NCI-H187 treated with DMSO at 0.1 percent for 48 hours (cell line): ENCODE measurements at places on chromosomes 4 and X.

DNA sequence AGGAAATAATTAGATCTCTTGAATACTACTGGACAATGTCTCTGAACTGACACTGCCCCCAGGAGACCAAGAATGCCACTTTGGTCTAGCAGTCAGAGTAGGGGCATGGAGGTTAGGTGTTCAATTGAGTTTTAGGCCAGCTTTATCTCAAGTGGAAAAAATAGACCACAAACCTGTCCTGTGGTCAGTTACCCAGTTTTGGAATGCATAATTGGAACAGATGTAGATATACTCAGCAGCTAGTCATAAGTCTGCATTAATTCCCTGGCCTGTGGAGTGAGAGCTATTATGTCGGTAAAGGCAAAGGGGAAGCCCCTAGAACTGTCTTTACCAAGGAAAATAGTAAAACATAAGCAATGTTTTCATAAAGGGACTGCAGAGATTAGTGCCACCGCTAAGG, 587.7 kb downstream of the GLUD2 start:
- DNase-seq: no peak

- no peak for DNase-seq
These were observed 58.5 kb downstream of the TENM3 start for GRCh38 chr4:182301736-182302135.

GRCh38 chr4:138992676-138993075, 22.9 kb upstream of the NOCT start:
- DNase-seq: no peak

DNA sequence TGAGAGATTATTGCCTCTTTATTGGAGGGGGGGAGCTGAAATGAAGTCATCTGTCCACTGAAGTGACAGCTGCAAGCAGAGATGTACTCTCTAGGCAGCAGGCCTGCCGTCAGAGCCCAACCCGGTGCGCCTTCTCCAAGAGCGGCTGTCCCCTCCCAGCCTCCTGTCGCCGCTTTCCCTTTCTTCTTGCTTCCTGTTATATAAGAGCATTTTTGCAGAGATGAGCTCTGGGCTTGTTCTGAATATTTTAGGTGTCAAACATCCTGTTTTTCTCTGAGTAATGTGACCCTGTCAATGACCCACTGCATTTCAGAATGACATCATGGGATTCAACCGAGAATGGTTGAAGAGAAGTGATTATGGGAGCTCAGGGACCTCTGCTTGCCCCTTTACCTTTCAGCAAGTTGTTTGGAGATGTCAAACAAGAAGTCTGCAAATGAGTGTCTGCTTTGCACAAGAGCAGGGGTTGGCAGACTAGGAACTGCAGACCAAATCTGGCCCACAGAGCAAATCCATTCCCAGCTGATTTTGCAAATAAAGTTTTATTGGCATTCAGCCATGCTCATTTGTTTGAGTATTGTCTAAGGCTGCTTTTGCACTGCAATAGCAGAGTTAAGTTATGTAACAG, 79.9 kb downstream of the SLC9A6 start:
- no peak for DNase-seq

- DNase-seq: no peak
These were observed 127.5 kb upstream of the BMP3 start for GRCh38 chr4:80903020-80903419.

- DNase-seq: no peak
These were observed 3.9 kb downstream of the KLHL8 start for GRCh38 chr4:87216469-87216868.

DNA sequence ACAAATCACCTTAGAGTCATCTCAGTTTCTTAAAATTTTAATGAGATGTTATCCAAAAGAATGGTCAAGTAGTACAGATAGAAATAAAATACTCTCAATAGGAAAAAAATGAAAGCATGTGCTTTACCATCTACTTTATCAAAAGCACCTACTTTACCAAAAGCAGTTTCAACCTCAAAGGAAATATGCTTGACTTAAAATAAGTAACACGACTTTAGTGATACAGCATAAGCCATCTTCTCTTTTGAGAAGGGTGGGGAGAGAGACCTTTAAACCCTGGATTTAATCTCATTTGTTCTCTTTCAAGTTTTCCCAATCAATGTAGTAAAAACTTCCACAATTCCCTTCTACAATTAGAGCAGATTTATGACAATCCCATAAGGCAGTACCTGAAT, 26.5 kb downstream of the OTUD4 start:
- no peak for DNase-seq

DNA sequence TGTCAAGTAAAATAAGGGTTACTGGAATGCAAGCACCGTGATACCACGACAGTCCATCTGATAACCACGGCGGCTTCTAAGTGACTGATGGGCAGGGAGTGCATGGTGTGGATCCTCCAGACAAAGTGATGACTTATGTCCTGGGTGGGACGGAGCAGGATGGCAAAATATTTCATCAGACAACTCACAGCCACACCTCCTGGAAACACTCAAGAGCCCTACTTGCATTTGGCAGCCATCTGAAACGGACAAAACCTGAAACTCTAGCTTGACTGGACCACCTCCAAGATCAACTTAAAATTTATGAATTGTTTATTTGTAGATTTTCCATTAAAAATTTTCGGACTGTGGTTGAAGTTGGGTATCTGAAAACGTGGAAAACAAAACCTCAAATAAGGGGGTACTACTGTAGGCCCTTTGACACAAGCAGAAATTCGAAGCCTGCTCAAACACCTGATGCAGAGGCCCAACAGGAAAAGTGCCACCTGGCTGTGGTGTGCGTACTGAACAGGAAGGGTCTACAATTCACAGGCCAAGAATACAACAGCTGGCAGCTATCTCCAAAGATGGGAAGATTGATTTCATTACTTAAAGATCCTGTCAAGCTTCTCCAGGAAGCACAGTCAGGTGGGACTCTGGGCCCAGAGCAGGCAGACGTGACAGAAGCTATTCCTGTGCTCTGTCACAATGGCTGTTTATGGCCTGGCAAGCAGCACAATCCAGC, 26.0 kb downstream of the LRIT3 start:
- no peak for DNase-seq

DNA sequence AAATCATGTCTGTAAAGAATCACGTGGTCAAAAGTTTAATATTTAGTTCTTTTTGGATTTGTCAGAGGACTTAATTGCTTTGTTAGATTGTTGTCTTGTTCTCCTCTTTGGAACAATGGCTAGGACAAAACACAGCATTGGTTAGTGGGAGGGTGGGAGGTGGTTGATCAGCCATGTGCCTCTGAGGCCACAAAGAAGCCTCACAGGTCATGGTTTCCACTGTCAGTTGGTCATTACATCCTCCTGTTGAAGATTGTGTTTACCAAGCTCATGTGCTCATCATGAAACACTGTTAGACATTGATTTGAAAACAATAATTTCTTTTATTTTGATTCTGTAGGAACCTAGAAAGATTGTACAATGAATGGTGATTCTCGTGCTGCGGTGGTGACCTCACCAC, 31.9 kb downstream of the ADD1 start:
- DNase-seq: no peak

- no peak for DNase-seq
These were observed 1039.9 kb downstream of the GLUD2 start for GRCh38 chrX:122087341-122087740.

GRCh38 chrX:154809939-154810665, 4.8 kb upstream of the MPP1 start:
- no peak for DNase-seq

- DNase-seq: no peak
These were observed 19.2 kb downstream of the ETDC start for GRCh38 chrX:135328421-135329005.

DNA sequence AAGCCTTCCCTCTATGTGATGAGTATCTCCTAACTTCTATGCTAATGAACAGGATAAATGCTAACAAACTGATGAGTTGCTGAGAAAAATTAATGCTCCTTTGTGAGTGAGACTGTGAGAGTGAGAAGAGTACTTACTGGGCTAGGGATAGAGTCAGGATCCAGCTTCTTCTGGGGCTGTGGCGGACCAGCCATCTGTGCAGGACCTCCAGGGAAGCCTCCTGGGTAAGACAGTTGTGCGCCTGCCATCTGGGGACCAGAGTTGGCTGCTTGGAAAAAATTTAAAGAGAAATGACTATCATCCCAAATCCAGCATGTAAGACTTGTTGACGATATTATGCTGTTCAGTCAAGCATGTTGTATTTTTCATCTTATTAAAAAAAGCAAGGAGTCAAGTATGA, 21.0 kb downstream of the SEC24D start:
- no peak for DNase-seq

DNA sequence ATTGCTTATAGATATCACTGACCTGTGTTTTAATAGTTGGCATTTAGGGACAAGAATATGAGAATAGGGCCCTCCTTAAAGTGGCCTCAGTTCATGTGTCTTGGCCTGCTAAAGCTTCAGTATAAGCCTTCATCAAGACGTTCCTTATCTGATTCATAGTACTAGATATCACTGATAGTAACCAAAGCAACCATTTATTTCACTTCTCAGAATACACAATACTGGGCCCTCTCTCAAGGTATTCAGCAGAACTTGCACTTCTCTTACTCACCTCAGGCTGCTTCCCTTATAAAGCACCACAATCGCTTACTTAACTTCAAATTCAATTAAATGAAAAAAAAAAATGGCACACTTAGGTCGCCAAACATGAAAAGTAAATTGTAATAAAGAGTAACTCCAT, 259.4 kb upstream of the PCDH7 start:
- no peak for DNase-seq

GRCh38 chr4:48307528-48307927, 33.8 kb upstream of the SLAIN2 start:
- no peak for DNase-seq

DNA sequence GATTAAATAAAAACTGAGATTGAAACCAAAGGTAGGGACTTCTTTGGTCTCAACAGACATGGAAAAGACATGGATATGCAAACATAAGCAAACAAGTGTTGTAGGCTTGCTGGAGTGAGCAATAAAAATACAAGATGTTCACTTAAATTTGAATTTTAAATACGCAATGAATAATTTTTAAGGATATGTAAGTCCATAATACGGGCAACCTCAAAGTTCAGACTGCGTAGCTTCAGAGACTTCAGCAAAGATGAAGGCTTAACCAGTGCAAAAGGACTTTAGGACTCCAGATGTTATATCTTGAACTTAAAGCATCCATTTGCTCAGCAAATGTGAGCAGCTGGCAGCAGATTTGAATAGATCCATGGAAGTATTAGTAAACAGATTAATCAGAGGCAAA, 549.3 kb downstream of the ARAP2 start:
- DNase-seq: no peak
